ENCODE measurements at places on chromosomes 4 and X.

DNA sequence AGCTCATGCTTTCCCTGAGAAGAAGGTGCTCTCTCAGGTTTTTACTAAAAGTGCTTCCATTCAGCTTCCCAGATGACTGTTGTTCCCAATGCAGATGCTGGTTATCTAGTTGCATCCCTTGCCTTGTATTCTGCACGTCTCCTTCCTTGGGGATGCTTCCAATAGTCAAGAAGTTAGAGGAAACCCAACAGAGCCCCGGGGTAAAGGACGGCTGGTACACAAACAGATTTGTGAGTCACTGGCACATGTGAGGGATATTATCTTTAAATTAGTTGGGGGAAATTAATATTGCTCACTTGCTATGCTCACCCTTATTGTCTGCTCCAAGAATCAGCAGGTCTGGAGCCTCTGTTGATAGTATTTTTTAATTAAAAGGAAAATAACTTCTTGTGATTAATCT, 465.2 kb upstream of the BOD1L1 start:
- no peak for DNase-seq

DNA sequence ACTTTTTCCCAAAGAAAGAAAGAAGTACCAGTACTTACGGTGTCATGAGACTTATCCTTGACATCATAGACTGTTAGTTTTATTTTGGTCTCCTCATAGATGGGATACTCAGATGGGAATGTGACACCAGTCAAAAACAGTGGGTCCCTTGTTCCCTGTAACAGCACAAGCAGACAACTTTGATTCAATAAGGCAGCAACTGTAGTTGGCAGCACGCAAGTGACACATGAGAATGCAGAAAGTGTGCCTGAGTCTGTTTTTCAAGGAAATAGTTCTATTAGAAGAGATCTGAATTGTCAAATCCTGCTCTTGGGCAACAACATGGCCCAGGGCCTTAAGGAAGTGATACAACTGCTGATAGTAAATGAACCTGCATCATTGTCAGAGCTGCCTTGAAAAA, 443.2 kb downstream of the INPP4B start:
- DNase-seq = no peak

- no peak for DNase-seq
Observed at GRCh38 chr4:2768124-2768523, 12.0 kb upstream of the TNIP2 start.

GRCh38 chr4:140296335-140297220, 76.9 kb upstream of the SCOC start:
- DNase-seq = peak; percentile 35

DNA sequence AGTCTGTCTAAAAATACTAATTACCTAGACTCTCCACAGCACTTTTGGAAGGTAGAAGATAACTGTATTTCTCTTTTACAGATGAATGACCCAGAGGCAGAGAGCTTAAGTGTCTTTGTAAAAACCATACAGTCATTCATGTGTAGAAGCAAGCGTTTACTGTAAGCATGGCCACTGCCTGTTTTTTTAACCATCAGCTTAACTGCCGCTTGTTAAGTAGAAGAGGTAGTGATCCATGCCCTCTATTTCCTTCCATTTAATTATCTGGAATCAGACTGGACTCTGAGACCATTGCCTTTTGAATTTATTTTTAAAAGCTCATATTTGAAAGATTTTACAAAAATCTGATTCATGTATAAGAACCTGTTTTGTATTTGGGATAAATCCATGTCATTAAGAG, 111.2 kb upstream of the TECRL start:
- DNase-seq = no peak

GRCh38 chr4:1830642-1831228, 25.2 kb downstream of the LETM1 start:
- no peak for DNase-seq

DNA sequence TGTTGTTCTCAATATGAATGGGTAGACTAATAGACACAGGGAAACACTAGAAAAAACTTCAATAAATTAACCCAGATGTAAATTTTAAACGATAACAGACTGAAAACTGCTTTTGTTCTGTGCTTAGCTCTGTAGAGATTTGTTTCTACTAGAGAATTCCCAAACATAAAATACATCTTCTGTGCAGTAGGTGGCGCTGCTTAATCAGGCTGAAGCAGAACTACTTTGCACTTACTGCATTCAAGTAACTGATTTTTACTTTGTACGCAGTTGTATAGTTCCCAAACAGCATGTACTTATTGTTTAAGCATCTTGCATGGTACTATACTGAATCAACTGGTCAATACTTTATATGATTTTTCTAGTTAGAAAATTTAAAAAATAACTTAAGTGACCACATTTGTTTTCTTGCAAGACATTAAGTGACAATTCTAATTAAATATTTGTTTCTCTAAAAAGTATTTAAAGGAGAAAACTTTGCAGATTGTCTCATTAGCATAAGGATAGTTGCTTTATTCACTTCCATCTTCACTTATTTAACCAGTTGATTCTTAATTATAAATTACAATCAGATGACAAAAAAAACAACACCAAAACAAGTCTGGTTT, 490.6 kb downstream of the IL15 start:
- peak; percentile 71 for DNase-seq

DNA sequence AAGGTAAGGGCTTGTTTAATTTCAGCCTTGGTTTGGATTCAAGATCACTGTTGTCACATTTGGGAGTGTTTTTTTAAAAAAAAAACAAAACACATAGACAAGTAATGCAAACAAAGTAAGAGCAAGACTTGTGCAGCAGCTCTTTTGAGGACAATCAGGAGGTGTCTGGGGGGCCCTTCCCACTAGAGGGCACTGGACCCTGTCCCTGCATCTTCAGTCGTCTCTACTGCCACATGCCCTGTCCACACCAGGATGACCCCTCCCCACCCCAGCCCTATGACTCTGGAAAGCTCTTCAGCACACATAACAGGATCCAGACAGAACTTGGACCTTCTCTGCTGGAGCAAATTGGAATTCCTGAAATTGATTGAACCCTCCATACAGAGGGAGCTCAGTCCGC, 71.0 kb downstream of the USP46 start:
- DNase-seq = no peak

Data from HAP-1 (cell line).